ENCODE measurements at places on chromosomes 16 and 17.

GRCh38 chr16:31301708-31302400, 42.1 kb downstream of the ITGAM start:
- DNase-seq = no peak

GRCh38 chr17:82490512-82491195, 28.9 kb upstream of the FOXK2 start:
- no peak for DNase-seq

DNA sequence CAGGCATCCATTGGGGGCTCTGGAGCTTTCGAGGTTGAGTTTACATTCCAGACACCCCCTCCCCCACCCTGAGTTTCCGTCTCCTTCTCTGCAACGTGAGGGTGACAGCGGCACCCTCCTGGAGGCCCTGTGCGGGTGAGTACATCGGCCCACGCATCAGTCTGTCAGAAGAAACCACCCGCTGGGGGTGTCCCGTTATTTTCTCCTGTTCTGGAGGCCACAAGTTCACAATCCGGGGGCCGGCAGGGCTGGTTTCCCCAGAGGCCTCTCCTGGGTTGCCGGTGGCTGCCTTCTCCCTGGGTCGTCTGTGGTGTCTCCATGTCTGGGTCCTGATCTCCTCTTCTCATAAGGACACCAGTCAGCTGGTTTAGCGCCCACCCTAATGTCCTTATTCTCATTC, 35.7 kb downstream of the GSE1 start:
- DNase-seq = no peak

DNA sequence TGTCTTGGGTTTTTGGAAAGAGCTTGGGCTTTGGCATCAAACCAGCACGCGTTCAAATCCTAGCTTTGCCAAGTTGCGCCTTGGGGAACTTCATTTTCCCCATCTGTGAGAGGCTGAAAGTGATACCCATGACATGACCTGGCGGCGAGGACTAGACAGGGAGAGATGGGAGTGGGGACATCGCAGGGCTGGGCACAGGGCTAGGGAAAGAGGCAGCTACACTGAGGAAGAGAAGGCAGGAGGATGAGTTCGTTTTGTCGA, 202.9 kb downstream of the IRF8 start:
- DNase-seq = no peak

GRCh38 chr16:53558710-53559109, 55.7 kb upstream of the AKTIP start:
- DNase-seq = no peak

DNA sequence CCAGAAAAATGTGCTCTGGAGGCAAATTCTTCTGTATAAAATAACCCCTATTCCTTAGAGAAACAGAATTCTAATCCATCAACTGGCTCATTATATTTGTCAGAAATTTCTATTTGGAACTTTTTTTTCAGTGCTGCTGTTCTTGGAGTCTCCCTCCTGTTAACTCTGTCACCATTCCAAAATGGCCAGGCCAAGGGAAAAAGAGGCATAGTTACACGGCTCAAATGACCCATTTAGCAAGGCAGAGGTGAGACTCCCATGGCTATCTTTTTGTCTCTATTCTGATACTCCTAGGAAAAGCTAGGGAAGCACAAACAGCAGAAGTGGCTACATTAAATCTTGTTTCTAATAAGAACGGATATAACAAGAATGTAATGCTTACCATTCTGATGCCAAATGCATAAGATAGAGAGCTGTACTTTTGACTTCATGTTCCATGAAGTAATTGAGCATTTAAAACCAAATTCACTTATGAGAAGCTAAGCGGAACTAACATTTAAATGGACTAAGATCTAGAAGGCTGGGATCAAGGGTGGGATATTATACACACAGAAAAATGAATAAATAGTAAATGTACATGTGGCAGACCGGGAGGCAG, 64.4 kb upstream of the CORO6 start:
- DNase-seq = no peak

GRCh38 chr16:88058136-88058535, 106.9 kb downstream of the BANP start:
- DNase-seq = no peak
